ENCODE measurements at places on chromosomes 2 and 18.

DNA sequence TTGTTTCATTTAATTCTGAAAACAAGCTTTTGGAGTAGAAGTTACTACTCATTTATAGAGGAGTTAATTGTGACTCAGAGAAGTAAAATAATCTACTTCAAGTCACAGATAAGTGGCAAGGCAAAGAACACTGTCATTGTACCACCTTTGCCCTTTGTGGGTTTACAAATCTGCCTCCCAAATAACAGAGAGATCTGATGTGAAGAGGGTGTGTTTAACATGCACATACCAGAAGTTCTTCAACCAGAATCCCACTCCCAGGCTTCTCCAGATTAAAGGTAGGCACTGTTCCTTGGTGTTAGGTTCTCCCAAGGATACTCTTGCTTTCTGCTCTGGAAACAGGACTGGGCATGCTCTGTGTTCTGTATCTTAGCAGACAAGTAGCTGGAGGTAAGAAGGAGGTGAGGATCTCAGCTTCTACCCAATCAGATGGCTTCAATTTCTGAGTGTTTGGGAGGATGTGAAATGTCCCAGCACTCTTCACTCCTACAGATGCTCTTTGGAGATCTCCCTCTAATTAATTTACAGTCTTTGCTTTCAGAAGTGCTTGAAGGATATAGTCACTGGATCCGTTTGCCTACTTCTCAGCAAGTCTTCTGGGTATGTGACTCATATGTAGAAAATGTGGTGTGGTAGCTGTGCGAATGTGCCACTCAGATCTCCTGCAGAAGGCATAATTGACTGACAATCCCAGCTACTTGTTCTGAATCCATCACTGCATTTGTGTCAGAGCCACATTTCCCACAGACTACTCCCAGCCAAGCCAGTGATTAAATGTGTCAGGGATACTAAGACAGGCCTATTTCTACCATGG, 111.1 kb downstream of the KLHL14 start:
- peak; percentile 15 for DNase-seq

DNA sequence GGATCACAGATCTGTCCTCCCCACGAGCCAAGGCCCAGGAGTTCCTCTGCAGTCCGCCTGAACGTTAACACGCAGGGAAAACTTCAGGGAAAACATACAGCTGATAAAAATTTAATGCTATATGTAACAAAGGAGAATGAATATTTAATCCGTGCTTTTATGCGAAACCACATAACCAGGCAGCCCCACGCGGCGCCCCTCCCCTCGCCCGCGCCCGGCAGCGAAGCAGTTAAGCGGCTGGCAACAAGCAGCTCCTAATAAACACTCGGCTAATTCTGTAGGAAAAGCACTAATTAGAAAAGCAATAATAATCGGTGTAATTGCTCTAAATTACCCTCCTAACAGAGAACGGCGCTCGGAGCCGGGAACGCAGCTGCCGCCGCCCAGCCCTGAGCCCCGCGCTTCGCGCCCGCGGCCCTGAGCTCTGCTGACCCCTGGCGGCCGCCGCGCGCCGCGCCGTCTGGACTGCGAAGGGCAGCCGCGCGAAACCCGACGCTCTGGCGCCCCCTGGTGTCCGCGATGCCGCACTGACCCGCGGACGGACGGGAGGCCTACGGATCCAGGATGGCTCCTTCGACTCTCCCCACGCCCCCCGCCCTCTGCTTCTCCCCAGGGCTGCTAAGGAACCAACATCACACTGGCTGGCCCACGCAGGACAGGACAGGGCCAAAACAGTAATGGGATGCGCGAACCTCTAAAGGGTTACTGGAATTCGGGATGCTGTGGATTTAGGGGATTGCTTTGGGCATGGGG, 181.4 kb downstream of the SMAD2 start:
- DNase-seq, result peak; percentile 96

DNA sequence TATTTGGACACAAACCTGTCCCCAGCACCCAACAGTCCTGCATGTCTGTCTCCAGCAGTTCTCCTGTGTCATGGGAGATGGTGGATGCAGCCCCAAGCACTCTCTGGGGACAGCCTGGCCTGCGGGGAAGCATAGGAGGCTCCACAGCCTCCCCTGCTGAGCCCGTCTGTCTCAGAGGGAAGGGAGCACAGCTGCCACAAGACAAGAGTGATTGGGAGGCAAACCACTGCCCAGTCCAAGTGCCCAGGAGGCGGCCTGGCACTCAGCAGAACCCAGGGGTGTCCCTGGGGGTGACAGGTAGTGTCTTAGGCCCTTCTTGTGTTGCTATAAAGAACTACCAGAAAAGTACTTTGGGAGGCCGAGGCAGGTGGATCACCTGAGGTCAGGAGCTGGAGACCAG, 211.2 kb upstream of the MYT1L start:
- DNase-seq, result no peak

GRCh38 chr2:46942143-46942526, 26.5 kb upstream of the MCFD2 start:
- DNase-seq, result no peak
